ENCODE measurements at places on chromosomes 5 and 9.

- no peak for DNase-seq
These were observed 1044.8 kb downstream of the DTWD2 start for GRCh38 chr5:117943541-117943940.

GRCh38 chr5:134263801-134264200 lies 37.9 kb upstream of the PPP2CA start:
- no peak for DNase-seq

- DNase-seq = no peak
These were observed 29.9 kb downstream of the TUT7 start for GRCh38 chr9:86324308-86324707.

- no peak for DNase-seq
These were observed 311.1 kb upstream of the CLINT1 start for GRCh38 chr5:158170060-158170459.

DNA sequence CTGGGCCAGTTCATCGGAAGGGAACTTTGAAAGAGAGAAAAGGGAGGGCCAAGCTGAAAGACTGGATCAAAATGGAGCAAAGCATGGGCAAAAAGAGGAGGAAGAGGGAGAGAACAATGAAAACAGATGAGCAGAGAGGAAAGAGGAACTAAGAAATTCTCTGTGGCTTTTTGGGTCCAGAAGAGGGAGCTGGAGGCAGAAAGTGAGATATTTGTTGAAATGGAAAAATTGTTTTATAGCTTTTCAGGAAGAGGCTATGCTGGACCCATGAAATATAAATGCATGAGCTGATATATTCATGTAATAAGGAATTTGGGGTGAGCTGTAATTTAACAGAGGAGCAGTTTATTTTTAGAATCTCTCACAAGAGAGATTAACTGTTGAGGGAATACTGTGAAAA lies 457.3 kb downstream of the DMAC1 start:
- DNase-seq = no peak

DNA sequence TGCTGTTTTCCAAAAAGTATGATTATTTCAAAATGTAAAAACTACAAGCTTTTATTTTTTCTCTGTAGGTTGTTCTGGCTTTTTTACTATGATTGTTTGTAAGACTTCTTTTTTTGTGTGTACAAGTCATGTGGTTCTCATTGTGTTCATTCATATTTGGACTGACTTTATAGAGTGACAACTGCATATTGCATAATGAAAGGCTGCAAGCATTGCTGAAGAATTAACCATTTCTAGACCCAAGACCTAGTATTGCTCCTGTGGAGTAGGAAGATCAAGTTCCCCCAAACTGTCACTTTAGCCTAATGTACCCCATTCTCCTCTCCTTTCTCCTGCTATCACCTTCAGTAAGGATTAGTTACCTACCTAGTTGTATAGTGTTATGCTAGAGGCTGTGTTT lies 10.0 kb downstream of the MAP1B start:
- no peak for DNase-seq

DNA sequence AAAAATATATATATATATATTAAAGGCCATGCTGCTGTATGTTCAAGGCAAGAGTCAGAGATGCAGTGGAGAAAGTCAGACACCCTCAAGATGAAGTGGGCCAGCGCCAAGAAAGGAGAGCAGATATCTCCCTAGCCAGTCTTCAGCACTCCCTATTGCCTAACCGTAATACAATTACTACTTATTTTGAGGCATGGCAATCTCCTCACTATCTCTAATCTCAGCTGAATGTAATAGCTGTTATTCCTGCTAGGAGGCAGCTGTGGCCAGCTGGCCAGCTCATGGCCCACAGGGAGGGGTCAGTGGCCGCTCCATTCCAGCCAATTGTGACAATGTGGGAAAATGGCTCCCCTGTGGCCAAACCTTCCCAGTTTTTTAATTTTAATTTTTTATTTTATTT lies 87.5 kb upstream of the FBXW11 start:
- DNase-seq = no peak

DNA sequence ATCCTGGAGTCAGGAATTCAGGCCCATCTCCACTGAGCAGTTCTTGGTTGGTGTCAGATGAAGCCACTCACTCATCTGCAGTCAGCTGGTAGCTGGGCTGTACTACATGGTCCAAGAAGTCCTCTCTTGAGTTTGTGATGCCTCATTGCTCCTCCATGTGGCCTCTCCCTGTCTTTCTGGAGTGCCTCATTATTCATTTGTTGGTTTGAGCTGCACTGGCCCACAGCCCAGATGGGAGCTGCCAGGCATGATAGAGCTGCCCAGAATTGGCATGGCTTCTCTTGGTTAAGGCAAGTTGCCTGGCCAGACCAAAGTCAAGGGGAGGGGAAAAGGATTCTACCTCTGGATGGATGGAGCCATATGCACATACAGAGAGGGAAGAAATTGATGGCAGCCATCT lies 8.0 kb downstream of the PTCD2 start:
- DNase-seq = no peak

- DNase-seq = no peak
These were observed 108.6 kb upstream of the SPOCK1 start for GRCh38 chr5:137607771-137608170.

DNA sequence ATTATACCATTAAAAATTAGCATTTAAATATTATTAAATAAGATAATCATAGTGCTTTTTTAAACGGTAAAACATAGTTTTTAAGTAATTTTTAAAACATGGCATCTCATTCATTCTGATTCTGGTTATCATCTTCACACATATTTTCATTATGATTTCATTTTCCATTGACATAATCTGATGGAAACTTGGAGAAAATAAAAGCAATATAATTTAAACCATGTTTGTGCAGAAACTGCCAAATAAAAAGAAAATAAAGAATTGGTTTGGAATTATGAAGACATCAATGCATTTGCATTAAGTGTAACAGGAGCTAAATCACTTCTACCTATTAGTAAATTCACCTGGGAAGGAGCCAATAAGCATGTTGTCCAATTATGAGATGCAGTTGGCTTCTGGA lies 490.1 kb upstream of the CD180 start:
- no peak for DNase-seq

DNA sequence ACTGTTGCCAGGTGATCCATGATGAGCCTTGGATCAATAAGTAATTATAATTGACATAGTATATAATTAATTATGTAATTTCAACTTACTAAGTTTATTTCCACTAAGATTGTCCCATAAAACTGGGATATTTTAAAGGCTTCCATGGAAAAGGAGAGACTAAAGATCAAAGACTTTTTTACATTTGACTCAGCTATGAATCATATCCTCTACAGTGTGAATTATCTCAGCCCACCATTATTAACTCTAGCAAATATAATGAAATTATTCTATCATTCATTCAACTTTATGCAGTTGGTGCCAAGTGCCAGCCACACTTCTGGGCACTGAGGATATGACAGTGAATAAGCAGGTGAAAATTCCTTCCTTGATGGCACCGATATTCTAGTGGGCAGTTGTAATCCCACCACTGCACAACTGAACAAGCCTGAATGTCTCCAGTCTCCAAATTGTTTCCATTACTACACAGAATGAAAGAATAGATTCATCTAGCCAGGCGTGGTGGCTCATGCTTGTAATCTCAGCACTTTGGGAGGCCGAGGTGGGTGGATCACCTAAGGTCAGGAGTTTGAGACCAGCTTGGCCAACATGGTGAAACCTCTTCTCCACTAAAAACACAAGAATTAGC lies 21.9 kb upstream of the TXN start:
- no peak for DNase-seq

All from activated CD8-positive, alpha-beta memory T cell treated with anti-CD3 and anti-CD28 coated beads for 1 hour (primary cell).